Left lung (tissue), 14 donors: ENCODE measurements at places on chromosomes 11 and 22. TPM values are rescaled to one million over a fixed set of nuclear protein-coding genes. Genes with fewer than 3 reads are reported as not detected.

DNA sequence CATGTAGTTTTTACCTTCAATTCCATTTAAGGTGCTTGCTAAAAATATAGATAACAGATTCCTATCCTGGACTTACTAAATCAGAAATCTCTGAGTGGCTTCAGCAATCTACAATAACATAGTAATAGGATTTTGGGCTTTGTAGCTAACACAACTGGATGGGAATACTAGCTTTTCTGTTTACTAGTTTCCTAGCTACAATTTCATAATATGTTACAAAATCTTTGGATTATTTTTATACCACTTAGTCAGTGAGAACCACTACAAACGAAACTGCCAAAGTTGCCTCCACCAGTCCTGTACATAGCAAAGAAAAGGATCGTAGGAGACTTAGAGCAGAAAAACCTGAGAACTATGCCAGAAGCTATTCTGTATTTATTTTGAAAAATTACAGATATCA is 87.7 kb upstream of the ANO3 start:
- DNase-seq = no peak

Gene INCENP
- polyA plus RNA-seq = 47.4 TPM

- DNase-seq = no peak
Measured at GRCh38 chr11:88620568-88621130, 283.1 kb upstream of the CTSC start.

DNA sequence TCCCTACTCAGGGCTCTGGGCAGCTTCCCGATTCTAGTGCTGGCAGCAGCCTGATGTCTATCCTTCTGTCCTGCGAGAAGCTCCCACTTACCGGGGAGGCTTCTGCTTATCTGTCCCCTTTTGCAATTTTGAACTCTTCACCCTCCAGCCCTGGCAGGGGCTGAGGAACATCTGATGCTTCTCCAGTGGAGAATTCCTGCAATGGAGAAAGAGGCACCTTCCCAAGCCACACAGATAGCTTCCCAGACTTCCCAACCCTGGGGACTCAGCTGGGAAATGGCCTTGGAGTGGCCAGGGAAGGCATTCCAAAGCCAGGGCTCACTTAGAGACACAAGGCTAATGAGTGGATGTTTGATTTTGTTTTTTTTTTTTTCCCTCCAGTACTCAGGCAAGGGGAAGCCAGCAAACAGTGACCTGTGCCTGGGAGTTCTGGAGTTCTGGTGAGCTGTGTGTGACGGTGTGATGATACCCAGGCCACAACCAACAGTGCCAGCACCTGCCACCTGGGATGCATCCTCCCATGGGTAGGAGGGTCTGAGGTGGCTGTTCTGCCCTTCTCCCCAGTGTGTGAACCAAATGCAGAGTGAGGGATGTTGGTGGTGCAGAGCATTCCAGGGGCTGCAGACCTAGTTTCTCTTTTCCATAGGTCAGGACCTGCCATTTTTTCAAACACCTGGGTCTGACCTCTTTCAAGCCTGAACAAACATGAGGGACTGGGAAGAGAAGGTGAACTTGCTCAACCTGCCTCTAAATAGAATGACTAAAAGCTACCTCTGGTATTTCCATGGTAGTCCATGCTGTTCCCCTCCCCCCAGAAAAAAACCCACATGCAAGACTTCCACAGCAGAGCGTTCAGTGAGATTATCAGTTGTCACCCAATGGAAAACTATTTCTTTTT is 95.1 kb downstream of the CCDC81 start:
- DNase-seq = no peak

DNA sequence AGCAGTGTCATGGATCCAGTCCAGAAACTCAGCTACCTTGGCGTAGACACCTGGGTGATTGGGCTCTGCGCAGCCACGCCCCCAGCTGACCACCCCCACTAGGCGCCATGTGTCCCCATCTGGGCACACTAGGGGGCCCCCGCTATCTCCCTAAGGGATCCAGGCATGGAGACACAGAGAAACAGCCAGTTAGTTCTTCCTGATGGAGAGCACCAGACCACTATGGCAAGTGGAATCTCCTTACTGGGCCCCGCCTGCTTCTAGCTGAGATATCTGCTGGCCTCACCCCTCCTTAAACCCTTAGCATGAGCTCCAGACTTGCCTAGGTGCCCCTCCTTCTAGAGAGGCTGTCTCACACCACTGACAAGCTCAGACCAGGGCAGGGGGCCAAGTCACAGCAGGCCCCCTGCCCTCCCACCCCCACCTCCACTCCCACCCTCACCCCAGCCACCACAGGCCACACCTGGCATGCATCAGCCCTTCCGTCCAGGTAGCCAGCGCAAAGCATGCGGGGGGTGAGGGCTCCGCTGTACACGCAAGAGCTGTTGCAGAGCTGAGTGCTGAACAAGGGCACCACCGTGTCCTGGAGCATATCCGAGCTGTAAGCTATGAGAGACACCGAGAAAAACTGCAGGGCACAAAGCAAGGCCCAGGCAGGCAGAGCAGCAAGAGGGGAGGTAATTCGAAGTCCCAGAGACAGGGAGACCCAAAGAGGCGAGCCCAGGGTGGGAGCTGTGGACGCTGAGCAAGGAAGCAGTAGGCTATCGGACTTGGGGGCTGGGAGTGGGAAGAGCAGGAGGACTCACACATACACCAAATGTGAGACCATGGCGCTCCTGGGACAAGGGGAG is 16.1 kb downstream of the TMPRSS5 start:
- DNase-seq = no peak

Gene C11orf86
- not detected for polyA plus RNA-seq

GRCh38 chr11:67666676-67667489 is 7.5 kb downstream of the ALDH3B2 start:
- no peak for DNase-seq

Gene MIEF1
- 28.5 TPM for polyA plus RNA-seq

- DNase-seq = no peak
Measured at GRCh38 chr11:116466191-116466590, 306.6 kb downstream of the BUD13 start.

Gene POTEH
- polyA plus RNA-seq = not detected

Gene ASCL2
- 0.50 TPM for polyA plus RNA-seq

GRCh38 chr22:24536089-24536488 is 18.8 kb downstream of the GUCD1 start:
- no peak for DNase-seq

Gene ZBTB16
- polyA plus RNA-seq = 4.2 TPM

DNA sequence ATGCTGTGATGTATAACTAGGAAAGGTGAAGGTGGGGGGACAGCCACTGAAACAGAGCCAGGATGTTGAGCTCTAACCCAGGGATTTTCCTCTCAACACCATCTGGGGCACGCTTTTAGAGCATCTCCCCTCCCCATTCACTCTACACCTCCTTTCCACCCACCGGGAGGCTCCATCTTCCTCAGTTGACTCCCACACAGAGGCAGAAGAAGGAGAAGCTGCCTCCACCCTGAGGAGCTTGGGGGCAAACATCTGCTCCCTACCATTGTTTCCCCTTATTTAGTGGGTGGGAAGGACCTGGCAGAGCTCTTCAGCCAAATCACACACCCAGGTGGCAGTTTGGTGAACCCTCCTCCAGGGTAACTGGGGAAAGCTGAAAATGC is 50.0 kb upstream of the ADA2 start:
- no peak for DNase-seq

- no peak for DNase-seq
Measured at GRCh38 chr11:5738431-5738830, 2.2 kb downstream of the OR56B1 start.

GRCh38 chr22:26342745-26343410 is 86.2 kb upstream of the ASPHD2 start:
- no peak for DNase-seq

DNA sequence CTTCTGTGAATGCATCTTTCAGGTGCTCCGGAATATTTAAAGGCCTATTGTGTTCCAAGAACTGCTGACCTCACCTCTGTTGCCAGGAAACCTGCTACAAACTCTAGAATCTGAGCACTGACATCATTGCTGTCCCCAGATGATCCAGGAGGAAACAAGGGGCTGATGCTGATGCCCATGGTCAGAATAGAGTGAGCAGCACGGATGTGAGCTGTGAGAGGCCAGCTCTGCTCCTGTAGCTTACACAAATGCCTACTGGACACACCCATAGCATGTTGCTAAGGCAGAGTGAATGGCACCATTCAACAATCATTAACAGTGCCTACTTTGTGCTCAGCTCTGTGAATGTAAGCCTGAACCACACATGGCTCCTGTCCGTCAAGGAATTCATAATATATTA is 276.7 kb upstream of the API5 start:
- DNase-seq = no peak

- no peak for DNase-seq
Measured at GRCh38 chr11:118552341-118552740, 13.4 kb downstream of the IFT46 start.

GRCh38 chr11:84857746-84858145 is 769.4 kb downstream of the DLG2 start:
- no peak for DNase-seq

DNA sequence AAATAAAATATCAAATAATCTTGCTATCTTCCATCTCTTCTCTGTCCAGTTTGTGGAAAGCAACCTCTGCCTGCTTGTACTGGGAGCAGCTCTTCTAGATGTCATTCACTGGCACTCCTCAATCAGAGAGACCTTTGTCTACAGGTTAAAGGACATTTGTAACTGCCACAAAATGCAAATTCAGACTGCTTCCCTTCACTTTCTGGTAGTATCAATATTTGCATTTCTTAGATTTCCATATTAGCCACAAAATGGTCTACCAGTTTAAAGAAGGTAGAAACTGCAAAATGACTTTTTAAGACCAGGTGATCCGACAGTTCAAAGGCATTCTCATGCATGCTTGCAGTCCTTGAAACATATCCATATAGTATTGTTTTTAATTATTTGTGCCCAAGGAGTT is 51.7 kb upstream of the RCN1 start:
- DNase-seq = no peak

- no peak for DNase-seq
Measured at GRCh38 chr11:130645843-130646197, 197.4 kb downstream of the ADAMTS15 start.

DNA sequence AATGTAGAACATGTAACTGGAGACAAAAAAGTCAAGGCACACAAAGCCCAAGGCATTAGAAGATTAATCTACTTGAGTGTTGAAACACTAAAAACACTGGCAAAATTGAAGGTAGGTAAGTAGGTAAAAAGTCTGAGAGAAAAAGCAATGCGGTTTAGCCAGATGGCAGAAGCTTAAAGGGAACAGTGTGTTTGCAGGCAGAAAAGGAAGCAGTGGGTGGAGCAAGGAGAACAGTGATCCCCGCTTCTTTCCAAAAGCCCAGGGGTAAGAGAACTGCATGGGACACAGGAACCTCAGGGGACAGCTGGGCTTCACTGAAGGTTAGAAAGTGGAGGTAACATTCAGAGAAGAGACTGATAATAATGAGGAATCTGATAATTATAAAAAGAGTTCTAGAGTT is 16.0 kb downstream of the MRE11 start:
- DNase-seq = no peak

DNA sequence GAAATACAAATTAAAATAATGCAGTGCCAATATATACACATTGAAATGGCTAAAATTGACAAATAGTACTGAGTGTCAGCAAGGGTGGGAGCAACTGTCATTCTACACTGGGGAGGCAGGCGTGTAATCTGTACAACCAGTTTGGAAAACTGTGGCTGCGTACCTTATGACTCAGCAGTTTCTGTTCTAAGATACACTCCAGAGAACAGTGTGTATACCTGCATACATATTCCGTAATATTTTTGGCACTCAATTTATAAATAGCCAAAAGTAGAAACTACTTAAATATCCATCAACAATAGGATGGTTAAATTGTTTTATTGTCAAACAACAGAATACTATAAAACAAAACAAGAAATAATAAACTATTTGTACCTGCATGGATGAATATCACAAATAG is 57.6 kb downstream of the RNF169 start:
- no peak for DNase-seq

Gene NAALADL1
- polyA plus RNA-seq = 12.6 TPM

DNA sequence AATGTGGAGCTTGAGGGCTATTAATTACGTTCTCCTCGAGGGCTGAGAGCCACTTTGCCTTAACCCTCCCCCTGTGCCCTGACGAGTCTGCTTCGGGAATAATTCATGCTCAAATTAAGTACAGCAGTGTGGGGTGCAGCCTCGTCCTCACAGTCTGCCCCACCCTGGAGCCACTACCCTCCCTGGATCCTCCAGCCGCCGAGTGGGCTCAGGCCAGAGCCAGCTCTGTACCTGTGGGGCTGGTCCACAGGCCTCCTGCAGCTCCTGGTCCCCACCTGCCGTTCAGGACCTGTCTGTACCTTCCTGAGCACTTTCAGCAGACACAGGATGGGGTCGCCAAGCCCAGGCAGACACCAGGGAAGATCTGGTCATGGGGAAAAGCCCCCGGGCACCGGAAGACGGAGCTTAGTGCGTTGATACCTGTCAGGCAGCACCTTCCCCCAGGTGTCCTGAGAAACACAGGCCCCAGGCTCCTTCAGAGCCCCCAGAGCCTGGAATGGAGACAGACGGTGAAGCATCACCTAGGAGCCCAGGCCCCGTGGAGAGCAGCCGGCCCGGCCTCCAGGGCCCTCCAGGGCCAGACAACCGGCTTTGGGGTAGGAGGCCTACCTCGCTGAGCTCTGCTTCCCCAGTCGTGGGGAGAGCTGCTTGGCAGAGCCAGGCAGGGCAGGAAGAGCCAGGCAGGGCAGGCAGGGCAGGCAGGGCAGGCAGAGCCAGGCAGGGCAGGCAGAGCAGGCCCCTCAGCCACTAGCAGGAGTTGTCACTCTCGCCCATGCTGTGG is 9.7 kb downstream of the TSPAN32 start:
- no peak for DNase-seq

DNA sequence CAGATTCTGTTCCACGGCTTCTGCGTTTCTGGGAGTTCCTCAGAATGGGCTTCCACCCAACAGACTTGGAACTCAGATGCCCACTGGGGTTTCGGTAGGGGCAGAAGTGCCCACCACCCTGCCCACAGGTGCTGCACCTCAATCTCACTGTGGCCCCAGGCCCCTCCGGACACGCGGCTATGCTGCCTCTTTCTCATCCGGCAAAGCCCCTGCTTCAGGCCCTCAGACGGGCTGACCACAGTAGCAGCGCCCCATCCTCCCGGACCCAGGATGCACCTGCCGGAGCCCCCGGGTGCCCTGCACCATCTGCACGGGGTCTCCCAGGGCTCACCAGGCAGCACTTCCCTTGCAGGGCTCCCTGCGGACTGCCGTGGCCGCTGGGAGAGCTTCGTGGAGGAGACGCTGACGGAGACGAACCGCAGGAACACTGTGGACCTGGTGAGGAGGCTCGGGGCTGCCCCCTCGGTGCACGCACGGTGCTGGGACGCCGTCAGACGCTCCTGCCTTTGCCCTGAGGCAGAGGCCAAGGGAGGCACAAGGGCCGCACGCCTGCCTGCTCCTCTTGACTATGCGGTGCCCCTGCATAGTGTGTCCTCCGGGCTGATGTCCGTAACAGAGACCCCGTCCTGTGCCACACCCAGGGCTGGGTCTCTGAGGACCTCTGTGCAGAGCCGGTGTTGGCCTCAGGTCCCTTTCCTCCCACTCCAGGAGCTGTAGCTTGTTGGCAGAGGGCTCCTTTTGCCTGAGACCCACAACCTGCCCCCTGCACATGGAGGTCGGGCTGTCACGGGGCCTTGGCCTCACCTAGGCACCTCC is 38.6 kb downstream of the SBF1 start:
- DNase-seq = no peak

- no peak for DNase-seq
Measured at GRCh38 chr22:22369964-22370270, 125.3 kb downstream of the VPREB1 start.

GRCh38 chr11:76209973-76210930 is 4.0 kb upstream of the WNT11 start:
- peak; percentile 77 for DNase-seq

Gene MRGPRX3
- polyA plus RNA-seq = not detected

- no peak for DNase-seq
Measured at GRCh38 chr11:10352921-10353550, 48.2 kb downstream of the ADM start.
